ENCODE measurements at places on chromosomes 1 and 21. TPM values are rescaled to one million over a fixed set of nuclear protein-coding genes. Genes with fewer than 3 reads are reported as not detected.

DNA sequence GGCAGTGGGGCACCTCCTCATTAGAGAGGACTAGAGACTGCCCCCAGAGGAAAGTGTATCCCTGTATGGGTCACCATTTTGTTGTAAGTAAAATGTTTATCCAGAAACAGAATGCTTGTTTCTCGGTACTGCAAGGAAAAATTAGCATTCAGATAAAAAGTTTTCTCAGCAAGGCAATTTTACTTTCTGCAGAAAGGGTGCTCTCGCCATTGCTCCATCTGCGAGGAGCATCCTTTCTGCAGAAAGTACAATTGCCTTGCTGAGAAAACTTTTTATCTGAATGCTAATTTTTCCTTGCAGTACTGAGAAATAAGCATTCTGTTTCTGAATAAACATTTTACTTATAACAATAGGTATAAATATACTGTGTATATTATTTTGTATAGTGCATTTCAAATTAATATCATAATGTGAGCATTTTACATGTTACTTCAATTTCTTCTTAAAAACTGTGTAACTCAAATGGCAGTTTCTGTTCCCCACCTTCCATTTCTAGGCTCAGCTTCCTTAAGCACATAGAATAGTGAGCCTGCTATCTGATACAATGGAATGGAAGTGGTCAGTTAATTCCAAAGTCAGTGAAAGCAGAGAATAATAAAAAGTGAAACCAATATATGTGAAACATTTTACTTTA lies 76.5 kb upstream of the DESI2 start:
- DNase-seq: no peak

DCST2 gene
- total RNA-seq: not detected

COPA gene
- 124 TPM for total RNA-seq

- no peak for DNase-seq
Measured at GRCh38 chr1:8782001-8782620, 35.3 kb downstream of the RERE start.

- no peak for DNase-seq
Measured at GRCh38 chr1:33719326-33719725, 144.6 kb upstream of the HMGB4 start.

PTPRC gene
- total RNA-seq: 4.4 TPM

GRCh38 chr1:46008585-46008984 lies 123.8 kb downstream of the PIK3R3 start:
- DNase-seq: no peak

C8A gene
- total RNA-seq: not detected

- DNase-seq: no peak
Measured at GRCh38 chr1:44315521-44315920, 39.5 kb downstream of the ERI3 start.

SERPINC1 gene
- total RNA-seq: not detected

DNA sequence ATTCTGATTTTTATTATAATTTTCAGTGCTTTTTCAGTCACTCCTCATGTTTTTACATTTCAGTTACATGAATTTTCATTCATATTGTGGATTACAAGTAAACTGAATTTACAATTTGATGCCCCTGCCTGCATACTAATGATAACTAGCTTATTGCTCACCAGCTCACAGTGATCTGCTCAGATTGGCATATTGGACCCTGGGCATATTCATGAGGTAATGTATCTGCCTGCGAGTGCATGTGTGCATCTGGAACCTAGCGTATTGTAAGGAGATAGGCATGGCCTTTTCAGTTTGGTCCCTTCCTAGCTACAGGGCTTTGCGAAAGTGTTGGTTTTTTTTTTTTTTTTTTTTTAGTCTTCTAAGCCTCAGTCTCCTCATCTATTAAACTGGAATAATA lies 213.7 kb downstream of the SDCCAG8 start:
- DNase-seq: no peak

DNA sequence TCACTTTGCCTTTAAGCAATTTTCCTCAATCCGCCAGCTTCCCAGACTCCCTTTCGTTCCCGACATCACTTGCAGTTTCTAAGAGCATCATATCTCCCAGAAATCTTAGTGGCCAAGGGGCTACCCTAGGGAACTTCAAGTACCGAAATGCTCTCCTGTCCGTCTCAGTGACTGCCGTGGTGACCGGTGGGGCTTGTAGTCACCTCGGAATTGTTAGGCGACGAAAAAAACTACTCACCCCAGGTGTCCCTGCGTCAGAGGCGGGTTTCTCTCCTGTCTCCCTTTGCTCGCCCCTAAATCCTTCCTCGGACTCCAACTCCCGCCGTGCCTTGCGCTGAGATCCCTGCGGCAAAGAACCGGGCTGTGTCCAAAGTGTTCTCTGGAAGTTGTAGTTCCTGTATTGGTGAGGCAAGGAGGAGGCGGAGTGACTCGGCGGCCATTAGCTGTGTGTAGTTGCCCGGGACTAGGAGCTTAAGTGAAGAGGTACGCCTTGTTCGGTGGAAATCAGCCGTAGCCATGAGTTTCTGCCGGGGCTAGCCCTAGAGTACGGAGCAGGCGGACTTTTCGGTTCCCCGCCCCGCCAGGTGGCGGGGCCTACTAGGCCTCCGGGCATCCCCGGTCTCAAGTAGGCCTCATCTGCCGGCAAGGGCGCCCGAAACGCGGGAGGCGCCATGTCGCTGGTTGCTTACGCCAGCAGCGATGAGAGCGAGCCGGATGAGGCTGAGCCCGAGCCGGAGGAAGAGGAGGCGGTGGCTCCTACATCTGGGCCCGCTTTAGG lies at the start of gene PRCC:
Gene PRCC (plus strand): TSS at position 435 of the 778 bp plus-strand sequence. CDS start 237 bp downstream, at position 672.
- peak; percentile 97 for DNase-seq

GRCh38 chr1:224881762-224882211 lies 47.7 kb upstream of the DNAH14 start:
- DNase-seq: no peak

Data from cerebellum (tissue), 4 donors.